Activated CD4-positive, alpha-beta T cell treated with anti-CD3 and anti-CD28 coated beads for 48 hours (primary cell): ENCODE measurements at places on chromosomes 12 and 14.

DNA sequence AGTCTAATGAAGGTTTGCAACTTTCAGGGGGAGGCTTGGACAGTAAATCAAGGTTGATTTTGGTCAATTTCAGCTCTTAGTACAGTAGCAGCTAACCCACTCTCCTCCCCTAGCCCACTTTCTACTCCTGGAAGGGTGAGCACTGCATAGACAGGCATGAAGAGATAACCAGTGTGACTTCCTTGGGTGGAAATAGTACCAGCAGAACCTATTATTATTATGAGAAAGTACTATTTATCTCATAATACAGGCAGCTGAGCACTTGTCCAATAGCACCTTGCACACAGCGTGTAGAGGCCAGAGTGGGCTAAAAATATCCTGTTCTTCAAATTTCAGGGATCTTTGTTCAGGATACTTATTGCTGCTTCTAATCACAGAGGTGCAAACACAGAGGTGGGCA lies 96.2 kb upstream of the FKBP4 start:
- no peak for DNase-seq

DNA sequence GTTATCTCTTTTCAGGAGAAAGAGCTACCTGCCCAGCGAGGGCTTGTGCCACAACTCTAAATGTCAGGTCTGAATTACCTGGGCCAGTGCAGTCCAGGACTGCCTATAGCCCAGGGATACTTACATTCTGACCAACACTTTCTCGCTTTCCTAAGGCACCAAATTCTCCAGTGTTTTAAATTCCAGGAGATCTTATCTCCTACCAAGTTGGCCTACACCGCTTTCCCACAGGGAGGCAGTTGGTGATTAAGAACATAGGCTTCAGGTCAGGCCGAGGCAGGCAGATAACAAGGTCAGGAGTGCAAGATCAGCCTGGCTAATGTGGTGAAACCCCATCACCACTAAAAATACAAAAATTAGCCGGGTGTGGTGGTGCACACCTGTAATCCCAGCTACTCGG lies 41.1 kb downstream of the RPS29 start:
- DNase-seq: no peak

GRCh38 chr12:6376079-6376869 lies 911 bp upstream of the SCNN1A start:
- DNase-seq: peak; percentile 28

GRCh38 chr12:7129287-7129871 lies 690 bp upstream of the RBP5 start:
- no peak for DNase-seq

DNA sequence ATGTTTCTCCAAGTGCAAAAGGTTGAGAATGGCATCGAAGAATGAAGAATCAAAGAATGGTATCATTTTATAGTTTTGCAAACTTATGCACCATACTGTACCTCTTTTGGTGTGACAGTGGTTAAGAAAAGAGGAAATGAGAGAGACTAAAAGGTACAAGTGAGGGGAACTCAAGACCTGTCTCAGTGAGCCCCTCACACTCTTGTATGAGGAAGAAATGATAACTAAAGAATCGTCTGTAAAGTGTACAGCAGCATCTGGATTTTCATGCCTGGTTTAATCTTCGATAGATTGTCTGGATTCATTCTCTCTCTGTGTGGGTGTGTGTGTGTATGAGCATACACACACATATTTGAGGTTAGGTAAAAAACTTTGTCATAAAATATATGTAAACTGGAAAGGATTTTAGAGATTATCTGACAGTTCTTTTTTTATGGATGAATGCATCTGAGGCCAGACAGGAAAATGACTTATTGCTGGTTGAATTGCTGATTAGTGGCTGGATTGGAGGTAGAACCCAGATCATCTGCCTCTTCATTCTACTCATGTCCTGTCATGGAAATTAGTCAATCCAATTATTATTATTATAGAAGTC lies 16.0 kb upstream of the SLC38A2 start:
- DNase-seq: no peak

DNA sequence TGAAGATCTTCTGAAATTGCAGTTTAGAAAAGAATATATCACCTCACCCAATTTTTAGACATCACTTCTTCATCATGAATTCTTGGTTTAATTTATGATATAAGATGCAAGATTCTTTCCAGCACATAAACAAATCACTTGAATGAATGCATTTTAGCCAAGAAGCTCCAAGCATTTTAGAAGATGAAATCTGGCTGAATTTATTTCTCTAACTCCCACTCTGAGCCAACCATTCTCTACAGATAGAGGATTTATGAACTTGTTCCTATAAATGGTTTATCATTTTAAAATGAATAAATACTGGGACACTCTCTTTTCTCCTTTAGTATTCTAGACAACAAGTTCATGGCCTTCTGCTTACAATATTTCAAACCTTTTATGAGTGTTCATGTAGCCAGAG lies 71.7 kb downstream of the GRIP1 start:
- DNase-seq: no peak

DNA sequence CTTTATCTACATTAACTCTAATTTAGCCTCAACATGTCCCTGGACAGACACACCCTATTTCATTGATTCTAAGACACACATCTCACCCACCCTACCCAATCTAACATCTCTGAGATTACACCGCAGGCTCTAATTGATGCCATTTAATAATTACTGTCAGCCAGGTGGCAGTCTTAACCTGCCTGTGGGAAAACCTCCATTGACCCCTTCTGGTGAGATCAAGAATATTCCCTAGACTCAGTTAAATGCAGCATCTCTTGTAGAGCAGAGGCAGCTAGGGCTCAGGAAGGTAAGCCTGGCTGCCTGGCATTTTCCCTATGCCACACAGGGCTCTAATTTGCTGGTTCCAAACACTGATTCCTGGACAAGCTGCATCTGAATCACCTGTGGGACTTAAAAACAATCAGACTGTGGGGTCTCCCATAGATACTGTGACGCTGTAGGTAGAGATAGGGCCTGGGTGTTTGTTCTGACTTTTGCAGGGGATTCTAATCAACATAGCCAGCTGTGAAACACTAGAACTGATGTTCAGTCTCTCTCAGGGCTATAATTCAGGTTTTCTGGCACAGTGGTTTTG lies 14.3 kb downstream of the MCRS1 start:
- no peak for DNase-seq

GRCh38 chr14:96146131-96146771 lies 58.4 kb upstream of the BDKRB2 start:
- DNase-seq: no peak

DNA sequence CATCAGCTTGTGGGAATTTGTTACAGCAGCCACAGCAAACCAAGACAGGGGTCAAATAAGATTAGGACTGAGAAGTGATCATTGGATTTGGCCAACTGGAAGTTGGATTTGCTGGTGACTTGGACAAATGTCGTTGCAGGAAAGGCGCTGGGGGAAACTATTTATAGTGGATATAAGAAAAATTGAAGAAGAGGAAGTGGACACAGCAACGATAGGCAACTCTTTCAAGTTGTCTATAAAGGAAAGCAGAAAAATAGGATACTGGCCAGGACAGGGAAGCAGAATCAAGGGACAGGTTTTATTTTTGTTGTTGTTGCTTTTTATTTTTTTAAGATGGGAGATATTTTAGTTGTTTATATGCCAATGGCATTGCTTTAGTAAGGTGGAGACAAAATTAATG lies 56.2 kb upstream of the RTRAF start:
- no peak for DNase-seq

DNA sequence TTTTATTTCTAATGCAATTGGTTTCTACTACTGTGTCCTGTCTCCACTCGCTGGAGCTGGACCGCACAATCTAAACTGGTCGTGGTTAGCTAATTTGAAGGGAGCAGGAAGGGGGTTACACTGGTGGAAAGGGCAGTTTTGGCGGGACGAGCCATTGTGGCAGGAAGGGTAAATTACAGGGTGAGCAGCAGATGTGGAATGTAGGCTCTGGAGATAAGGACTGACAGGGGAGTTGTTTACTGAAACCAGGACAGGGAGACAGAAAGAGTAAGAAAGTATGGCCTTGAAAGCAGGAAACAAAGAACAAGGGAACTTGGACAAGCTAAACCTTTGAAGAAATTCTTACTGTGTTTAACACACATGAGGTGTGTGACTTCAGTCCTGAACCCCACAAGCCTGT lies 147.8 kb downstream of the ATXN7L3B start:
- DNase-seq: no peak

- no peak for DNase-seq
Observed at GRCh38 chr12:69027411-69027881, 94.5 kb upstream of the CPM start.

DNA sequence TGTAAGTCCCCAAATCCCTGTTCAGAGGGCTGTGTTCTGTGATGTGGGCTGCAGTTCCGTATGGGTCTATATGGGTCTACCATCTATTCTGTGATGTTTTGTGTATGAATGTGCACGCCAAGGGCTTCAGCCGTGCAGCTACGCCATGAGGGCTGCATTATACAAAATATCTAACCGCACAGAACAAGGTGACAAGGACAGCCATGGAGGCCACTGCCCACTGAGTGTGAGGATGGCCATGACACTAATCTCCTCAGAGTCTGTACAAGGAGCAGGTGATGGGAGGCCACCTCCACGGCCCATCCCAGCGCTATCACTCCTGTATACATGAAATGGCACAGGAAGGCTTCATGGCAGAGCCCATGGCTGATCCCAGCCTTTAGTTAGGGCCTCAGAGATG lies 102.0 kb downstream of the DICER1 start:
- DNase-seq: no peak

DNA sequence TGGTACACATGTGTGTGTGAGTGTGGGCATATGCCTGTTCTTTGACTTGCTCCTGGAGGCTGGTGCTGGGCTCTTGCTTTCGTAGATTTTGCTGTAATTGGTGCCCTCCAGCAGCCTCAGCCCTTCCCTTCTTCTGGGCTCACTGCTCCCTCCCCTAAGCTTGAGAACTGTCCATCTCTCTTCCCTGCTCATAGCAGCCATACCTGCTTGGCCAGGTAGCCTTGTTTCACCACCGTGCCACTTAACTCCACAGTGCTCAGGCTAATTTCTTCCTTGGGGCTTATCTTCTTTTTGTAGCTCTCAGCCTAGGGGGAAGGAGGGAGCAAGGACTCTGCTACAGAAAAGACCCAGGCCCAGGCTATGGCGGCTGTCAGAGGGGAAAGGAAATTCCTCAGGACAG lies 19.8 kb downstream of the PLEK2 start:
- no peak for DNase-seq

DNA sequence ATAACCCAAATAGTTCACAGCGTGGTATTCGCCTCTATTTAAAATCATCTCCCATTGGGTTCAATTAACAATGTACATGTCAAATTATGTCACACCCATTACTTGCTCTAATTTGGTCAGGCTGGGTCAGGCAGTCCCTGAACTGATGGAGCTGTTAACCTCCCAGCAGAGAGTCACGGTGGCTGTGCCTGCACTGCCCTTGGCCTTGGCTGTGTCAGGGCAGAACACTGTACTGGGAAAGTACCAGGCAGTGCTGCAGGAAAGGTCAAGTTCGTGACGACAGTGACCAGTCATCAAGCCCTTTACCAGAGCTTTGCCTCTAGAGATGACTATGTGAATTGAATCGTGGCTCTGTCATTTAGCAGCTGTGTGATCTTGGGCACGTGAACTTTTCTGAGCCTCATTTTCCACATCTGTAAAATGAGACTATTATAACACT lies 100.0 kb downstream of the ARF6 start:
- peak; percentile 66 for DNase-seq

DNA sequence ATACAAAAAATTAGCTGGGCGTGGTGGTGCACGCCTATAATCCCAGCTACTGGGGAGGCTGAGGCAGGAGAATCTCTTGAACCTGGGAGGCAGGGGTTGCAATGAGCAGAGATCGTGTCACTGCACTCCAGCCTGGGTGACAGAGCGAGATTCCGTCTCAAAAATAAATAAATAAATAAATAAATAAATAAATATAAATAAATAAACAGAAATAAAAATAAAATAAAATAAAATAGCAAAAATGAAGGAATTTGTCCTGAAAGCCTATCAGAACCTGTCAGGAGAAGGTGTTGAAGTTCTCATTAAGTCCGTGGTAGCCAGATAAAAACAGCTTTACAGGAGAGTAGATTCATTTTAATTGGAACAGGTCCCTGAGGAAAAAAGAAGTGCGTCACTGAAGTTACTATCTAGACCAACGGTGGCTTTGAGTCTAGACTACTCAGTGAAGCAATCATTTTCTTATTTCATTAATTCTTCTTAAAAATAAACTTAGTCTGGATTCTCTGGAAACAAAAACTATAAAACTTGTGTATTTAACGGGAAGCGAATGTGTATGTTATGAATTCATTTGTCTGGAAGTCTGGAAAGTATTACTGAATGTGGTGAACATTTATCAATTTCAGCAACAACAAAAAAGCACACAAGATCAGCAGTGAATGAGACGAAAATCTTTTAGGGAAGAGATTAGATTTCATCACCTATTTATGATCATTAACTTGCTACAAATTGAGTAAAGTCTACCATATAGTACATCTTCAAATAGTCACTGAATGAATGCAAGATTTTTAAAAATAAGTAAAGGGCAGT lies 248.5 kb upstream of the PDE3A start:
- no peak for DNase-seq

GRCh38 chr12:121577443-121578180 lies 3.2 kb downstream of the KDM2B start:
- no peak for DNase-seq

DNA sequence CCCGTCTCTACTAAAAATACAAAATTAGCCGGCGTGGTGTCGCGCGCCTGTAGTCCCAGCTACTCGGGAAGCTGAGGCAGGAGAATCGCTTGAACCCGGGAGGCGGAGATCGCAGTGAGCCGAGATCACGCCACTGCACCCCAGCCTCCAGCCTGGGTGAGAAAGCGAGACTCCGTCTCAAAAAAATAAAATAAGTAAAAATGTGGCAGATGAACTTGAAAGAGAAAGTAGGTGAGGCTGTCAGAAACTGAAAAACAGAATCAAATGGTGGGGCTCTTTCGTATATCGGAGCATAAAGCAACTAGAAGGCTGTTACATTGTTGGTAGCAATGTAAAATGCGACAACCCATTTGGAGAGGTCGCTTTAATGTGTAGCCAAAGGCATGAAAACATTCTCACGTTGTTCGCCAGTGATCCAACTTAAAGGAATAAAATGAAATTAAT lies 767 bp upstream of the CCNT1 start:
- no peak for DNase-seq

DNA sequence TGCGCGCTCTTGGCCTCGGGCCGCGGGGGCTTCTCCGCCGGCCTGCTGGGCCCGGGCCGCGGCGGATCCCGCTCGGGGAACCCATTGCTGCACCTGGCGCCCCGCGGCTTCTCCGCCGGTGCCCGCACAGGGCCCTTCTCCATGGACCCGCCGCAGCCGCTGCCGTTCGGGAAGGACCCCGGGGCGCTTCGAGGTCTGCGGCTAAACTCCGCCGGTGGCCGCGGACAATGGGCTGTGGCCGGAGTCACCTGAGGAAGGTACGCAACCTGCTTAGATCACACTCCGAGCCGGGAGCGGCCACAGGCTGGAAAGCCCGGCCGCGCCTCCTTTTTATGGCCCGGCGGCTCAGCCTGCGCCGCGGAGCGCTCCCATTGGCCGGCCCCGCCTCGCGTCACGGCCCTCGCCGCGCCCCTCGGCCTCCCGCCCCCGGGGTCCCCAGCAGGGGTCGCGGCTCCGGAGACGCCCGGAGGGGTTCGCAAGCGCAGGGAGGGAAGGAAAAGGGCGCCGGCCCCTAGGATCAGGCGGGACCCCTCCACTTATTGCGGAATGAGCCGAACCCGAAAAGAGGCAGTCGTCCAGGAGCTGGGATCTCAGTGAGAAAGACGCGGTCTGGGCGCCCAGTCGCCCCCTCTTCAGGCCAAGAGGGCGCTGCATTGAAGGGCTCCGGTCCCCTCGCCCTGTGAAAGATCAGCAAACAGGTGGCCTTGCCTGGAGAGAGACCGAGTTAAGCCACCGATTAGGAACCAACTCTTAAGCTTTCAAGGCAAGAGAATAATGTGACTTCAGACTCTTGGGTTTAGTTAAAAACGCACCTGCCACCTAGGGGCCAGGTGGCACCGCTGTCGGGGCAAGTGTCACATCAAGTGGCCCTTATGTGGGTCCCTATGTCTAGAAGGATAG lies at the start of gene GCH1:
Gene GCH1 (minus strand): TSS at position 306 of the 900 bp plus-strand sequence. CDS start 163 bp downstream, at position 143.
- peak; percentile 76 for DNase-seq
